Left forelimb (tissue), 1 donor: ENCODE measurements at places on chromosomes 11 and 22.

DNA sequence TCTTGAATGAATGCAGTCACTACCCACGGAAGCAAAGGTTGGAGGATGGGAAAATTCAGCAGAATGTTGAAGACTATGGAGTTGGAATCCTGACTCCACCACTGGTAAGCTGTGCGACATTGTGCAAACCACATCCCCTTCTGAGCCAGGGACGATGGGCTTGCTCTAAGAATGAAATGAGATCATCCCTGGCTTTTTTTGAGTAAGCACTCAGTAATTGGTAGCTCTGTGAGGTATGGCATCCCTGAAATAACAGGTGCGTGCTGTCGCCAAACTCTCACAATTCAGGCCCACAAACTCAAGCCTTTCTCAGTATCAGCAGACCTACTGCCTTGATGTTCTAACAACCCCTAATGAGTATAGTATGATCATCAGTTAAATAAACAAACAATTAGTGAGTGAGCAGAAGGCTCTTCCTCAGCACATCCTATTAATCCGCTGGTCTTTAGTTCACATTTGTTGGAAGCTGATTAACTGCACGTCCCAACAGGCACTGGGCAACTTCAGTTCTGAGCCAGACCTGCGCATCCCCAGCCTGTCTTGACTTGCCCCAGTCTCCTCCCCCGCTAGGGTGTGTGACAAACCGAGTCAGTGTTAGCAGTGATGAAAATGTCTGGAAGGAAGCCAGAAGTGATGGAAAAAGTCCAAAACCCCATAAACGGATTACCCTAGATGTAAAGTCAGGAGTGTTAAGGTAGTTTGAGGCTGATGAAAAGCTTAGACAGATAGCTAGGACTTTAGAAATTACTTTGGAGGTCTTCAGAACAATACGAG is 235.5 kb downstream of the GRIK4 start:
- DNase-seq = no peak

DNA sequence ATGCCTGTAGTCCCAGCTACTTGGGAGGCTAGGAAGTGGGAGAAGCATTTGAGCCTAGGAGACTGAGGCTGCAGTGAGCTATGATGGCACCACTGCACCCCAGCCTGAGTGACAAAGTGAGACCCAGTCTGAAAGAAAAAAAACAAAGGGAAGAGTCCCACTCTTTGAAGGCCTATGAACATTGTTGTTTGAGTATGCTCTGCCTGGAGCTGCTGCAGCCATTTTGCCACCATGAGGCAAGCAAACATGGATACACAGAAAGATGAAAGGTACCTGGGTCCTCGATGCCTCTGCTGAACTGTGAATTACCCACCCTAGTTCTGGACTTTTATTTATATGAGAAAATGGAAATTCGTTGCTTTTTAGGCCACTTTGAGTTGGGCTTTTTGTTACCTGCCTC is 19.7 kb upstream of the TSPAN18 start:
- DNase-seq = no peak

GRCh38 chr22:47835726-47836125 is 1073.3 kb downstream of the TBC1D22A start:
- DNase-seq = no peak

- DNase-seq = no peak
Observed at GRCh38 chr22:39785232-39785631, 108.3 kb downstream of the ENTHD1 start.

- DNase-seq = no peak
Observed at GRCh38 chr11:47918882-47919495, 61.4 kb upstream of the PTPRJ start.

DNA sequence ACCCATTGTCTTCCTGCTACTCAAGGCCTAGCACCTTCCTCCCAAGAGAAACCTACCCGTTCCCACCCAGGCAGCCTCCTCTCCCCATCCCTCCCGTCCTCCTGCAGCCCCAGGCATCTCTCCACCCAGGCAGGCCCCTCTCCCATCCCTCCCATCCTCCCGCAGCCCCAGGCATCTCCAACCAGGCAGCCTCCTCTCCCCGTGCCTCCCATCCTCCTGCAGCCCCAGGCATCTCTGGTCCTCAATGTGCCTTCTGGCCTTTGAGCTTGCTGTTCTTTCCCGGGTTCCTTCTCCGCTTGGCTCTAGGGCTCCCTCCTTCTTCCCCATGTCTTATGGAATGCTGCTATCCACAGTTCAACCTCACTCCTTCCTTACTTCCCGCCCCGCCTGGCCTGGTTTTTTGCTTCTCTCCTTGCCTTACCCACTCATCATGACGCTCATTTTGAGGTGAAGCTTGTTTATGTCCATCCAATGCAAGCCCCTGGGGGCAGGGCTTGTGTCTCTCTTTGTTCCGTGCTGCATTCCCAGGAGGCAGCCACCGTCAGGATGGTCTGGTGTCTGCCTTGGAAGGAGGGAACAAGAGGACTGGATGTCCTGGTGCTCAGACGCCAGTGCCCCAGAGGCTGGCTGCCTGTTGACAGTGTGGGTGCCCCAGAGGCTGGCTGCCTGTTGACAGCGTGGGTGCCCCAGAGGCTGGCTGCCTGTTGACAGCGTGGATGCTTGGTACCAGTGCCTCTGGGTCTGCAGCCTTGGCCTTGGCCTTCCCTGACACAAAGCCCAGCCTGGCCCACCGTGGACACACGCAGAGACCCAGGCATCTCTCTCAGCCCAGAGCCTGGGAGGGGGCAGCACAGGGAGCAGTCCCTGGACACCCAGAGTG is 815.7 kb downstream of the BRD1 start:
- peak; percentile 59 for DNase-seq

DNA sequence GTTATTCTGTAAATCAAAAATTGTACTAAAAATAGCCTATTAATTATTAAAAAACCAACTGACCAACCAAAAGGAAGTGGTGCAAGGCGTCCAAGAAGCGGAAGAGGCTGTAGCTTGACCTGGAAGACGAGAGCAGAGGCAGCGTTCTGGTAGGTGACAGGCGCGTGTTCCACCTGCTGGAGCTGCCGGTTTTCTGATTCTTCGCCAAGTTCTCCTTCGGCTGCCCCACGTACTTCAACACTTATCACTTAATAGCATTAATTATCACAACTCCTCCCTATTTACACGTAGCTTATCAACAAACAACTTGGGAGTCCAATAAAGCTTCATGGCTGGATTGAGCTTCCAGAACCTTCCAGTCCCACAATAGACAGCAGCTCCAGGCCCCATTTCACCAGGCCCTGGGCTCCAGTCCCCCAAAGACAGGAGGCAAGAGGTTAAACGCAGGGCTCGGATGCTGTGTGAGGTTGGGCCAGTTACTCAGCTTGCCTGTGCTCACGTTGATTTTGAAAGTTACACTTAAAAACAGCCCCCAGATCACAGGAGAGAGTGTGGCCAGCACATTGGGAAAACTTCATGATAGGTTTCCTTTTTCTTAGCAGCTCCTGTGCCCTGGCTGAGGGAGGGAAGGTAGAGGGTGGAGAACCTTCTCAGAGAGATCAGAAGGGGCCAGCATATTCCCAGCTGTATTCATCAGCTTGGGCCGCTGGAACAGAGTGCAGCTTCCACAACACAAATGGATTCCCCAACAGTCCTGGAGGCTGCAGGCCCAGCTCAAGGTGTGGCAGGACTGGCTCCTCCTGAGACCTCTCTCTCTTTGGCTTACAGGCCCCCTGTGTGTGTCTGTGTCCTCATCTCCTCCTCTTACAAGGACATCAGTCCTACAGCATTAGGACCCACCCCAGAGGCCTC is 54.2 kb upstream of the FGF3 start:
- DNase-seq = peak; percentile 14

- DNase-seq = no peak
Observed at GRCh38 chr11:93945596-93945995, 75.6 kb upstream of the HEPHL1 start.

DNA sequence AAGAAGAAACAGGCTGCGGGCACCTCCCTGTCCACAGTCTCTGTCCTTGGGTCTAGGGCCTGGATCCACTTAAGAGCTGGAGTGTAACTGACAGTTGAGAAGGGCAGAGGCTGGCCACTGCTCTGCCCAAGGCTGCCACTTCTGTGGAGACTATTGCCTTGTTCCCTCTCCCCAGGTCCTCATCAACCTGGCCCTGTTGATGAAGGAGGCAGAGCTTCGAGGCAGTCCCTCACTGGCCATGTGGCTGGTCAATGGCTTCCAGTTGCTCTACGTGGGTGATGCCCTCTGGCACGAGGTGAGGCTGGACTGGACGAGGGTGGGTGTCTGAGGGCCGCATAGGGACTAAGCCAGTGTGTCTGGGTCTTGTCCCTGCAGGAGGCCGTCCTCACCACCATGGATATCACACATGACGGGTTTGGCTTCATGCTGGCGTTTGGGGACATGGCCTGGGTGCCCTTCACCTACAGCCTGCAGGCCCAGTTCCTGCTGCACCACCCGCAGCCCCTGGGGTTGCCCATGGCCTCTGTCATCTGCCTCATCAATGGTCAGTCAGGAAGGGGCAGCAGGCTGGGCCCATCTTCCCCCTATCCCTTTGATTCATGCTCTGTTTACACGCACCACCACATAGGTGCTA is 2.8 kb downstream of the ZNHIT2 start:
- no peak for DNase-seq

DNA sequence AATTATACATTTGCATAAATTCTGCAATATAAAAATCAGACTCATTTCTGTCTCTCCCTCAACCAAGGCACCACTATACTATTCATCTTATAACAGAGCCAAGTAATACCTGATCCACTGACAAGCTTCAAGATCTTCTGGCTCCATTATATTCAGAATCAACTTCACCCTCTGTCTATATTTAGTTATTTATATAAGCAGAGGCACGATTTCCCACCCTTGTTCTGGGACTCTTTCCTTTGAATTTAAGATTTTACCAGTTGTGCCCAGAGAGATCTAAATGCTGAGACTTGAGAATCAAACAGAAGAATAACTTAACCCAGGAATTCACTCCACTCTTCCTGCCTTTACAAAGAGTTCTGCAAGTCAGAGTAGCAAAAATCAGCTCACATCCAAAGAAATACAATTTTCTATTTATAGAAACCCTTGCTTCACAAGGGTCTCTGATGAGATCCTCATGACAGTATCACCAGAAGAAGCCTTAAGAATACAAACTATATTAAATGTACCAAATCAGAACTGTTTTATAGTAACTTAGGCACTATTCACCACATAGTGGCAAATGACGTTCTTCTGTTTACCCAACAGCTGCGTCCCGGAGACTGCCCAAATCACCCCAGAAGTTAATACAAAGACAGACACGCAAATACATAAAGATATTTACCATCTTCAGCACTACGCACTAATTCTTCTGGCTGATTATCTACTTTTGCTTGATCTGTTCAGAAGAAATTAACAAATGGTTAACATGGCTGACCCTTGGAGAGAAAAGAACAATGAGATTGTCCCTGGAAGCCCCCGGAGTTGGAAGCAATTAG is 32.3 kb upstream of the CCDC89 start:
- no peak for DNase-seq

DNA sequence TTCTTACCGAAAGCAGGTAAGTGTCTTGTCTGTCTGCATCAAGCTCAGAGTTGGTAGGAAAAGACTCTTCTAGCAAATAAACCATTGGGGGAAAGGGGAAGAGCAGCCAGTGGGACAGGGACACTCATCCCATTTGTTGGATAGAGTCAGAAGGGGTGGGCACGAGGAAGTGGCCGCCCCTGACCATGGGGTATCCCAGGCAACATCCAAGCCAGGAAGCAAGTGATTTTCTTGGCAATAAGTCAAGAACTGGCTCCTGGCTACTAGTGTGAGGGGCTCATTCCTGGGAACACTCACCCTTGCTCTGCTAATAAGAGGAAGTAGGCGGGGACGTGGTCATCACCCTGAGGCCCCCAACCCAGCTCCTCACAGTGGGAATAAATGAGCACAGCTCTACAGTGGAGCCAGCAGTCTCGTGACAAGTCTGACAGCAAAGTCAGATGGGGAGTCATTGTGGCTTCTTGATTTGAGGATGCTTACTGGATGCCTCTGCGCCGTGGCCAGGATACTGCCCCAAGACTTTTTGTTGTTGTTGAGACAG is 6.7 kb downstream of the SLC25A18 start:
- no peak for DNase-seq

- no peak for DNase-seq
Observed at GRCh38 chr22:35601743-35602615, 15.2 kb downstream of the MB start.

DNA sequence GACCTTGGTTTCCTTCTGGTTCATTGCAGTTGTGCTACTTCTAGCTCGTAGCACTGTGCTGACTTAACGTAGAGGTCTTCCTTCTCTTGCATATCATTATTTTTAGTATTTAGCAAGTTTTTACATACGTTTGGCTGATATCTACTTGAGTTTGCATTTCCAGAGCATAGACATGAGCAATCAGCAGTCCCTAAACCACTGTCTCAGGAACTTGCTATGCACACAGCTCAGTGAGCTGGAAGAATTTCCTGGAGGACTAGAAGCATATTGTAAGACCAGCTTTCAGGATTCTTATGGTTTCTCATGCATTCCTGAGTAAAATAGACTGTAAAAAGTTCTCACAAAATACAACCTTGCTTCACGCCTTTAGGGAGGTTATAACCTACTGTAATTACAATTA is 226.7 kb upstream of the PDGFD start:
- DNase-seq = no peak

DNA sequence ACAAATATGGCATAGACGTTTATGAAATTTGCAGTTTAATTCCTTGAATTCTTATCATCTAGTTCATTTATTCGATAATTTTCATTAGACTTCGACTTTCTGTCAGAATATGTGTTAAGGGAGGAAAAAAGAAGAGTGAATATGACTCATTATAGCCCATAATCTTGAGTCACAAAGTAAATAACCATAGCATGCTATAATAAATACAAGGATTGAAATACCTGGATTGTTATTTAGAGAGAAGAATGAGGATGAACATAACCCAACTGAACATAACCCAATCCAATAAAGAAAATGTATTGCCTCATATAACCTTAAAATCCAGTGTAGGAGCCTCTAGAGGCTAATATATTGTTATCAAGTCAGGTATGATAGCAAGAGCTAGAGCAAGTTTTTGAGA is 1858.3 kb upstream of the RAG2 start:
- no peak for DNase-seq

DNA sequence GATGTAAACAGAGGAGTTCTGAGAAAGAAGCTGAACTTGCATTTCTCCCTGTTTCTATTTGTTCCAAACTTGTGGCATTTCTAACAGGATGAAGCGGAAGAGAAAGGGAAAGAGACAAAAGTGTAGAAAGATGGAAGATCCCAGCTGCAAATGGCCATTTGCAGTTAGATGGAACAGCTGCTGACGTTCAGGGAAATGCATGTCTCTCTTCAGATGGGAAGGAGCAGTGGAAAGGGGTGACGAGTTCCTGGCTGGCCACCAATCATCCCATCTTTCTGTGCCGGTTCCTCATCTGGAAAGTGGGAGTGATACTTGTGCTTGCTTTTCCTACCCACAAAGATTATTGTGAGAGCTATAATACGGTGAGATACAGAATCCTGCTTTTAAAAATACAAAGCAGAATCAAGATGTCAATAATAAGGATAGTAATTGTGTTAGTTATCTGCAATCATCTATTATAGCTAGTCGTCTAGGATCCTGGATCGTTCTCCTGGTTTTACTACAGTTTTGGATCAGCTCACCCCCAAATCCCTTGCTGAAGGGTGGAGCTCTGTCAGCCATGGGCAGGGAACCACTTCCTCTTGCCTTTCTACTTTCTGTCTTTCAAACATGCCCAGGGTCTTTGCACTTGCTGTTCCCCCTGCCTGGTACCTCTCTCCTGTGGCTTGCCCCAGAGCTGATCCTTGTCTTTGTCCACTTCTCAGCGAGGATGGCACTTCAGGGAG is 1.2 kb upstream of the TIMP3 start:
- DNase-seq = no peak
